ENCODE measurements at places on chromosomes 6 and 20. TPM values are rescaled to one million over a fixed set of nuclear protein-coding genes. Genes with fewer than 3 reads are reported as not detected.
A peak's percentile ranks its signal among the peaks of the same experiment; 100 is the strongest.

The UNC93A gene
- total RNA-seq: not detected

The FAM50B gene
- 8.6 TPM for total RNA-seq

The CAGE1 gene
- total RNA-seq: 0.18 TPM

The NKAPL gene
- total RNA-seq: not detected

DNA sequence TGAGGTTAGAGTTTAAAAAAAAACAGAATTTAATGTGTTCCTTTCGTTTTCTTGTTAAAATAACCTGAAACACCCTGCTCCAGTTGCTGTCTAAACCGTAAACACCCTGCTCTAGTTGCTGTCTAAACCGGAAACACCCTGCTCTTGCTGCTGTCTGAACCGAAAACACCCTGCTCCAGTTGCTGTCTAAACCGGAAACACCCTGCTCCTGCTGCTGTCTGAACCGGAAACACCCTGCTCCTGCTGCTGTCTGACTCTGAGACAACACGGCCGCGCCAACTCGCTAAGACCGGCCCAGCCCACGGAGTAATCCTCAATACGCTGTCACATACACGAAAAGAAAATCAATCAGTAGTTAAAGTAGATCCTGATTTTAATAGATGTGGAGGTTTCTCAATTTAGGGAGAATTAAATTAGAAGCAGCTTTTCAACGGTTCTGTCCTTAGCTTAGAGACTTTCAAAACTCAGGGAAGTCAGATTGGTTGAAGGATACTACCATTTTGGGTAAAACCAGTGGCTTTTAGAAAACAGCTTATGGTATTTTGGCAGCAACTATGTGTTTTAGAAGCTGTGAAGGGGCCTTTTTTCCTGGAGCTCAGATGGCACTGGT is 98.3 kb downstream of the RAMACL start:
- peaks cover 19% of the 10 kb centered on the region for H3K4me1 ChIP-seq
- DNase-seq: peak; percentile 85
- peak overlapping the region; percentile 60 for H3K4me3 ChIP-seq
- peaks cover 22% of the 10 kb centered on the region for H3K36me3 ChIP-seq
- peak overlapping the region; percentile 93 for H3K27ac ChIP-seq

DNA sequence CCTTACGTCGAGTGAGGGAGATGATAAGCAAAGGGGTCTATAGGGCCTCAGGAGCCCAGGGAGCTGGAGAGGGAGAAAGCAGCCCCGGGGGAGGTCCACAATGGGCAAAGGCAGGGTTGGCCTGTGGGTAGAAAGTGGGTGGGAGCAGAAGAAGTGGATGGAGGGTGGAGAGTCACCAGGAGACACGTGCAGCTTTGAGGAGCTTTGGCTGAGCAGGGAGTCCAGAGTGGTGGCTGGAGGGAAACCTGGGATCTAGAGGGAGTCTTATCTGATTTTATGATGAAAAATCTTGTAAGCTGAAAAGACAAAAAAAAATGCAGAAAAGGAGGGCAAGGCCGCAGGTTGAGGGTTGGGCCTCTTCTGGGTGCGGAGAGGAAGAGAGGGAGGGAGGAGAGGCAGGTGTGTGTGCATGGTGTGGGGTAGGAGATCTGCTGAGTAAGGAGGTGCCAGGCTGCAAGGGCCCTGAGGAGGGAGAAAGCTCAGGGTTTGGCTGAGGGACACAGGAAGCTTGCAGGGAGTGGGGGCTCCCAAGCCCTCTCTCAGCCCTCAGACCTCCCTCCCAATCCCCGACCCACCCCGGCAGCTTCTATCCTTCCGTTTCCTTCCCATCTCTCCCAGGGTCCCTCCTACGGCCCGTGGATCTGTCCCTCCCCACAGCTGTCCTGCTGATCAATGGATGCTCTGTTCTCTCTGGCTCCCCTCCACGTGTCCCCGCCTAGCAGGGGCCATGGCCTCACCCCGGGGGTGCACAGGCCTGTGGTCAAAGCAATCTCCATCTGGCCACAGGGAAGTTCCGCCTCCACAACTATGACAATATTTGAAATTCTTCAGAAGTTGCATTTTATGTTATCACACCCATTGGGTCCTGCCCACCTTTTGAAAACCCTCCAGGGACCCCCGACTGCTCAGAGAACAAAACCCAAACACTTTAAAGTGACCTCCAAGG is 17.1 kb upstream of the BPI start:
- no peaks in the 10 kb centered on the region for H3K36me3 ChIP-seq
- no peak overlapping the region for H3K4me3 ChIP-seq
- H3K4me1 ChIP-seq: no peaks in the 10 kb centered on the region
- peaks cover 25% of the 10 kb centered on the region for H3K27me3 ChIP-seq
- DNase-seq: no peak
- H3K27ac ChIP-seq: no peak overlapping the region

GRCh38 chr6:41597246-41598000 is 40.8 kb upstream of the MDFI start:
- H3K4me3 ChIP-seq: no peak overlapping the region
- no peaks in the 10 kb centered on the region for H3K4me1 ChIP-seq
- H3K27ac ChIP-seq: no peak overlapping the region

- H3K27ac ChIP-seq: no peak overlapping the region
- no peaks in the 10 kb centered on the region for H3K4me1 ChIP-seq
- no peak for DNase-seq
These were observed 113.3 kb upstream of the SAMD5 start for GRCh38 chr6:147395158-147395557.

DNA sequence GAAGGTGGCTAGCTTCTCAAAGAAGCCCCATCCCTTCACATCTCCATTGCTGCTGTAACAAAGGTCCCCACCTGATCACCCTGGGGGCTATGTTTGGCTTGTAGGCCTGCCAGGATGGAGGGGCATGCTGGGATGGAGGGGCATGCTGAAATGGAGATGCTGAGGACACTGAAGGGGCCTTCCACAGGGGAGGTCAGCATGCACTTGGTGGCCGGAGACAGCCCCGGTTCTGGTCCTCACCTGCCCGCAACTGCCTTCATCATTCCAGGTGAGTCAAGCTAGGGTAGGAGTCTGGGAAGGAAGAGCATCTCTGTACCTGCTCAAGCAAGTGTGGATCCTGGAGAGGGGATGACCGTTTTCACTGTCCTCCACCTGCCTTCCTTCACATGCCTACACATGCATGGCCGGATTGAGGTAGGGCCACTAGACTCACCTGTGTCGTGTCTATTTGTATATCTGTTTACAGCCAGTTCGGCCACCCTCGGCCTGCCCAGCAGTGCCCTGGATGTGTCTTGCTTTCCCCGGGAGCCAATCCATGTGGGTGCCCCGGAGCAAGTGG is 6.0 kb downstream of the L3MBTL1 start:
- H3K36me3 ChIP-seq: no peaks in the 10 kb centered on the region
- H3K27me3 ChIP-seq: peaks cover 11% of the 10 kb centered on the region
- H3K4me3 ChIP-seq: peak overlapping the region; percentile 86
- H3K27ac ChIP-seq: peak overlapping the region; percentile 45

GRCh38 chr20:61705386-61706258 is 360.1 kb downstream of the TAF4 start:
- DNase-seq: no peak
- H3K27me3 ChIP-seq: no peaks in the 10 kb centered on the region
- no peak overlapping the region for H3K27ac ChIP-seq
- H3K4me3 ChIP-seq: no peak overlapping the region

DNA sequence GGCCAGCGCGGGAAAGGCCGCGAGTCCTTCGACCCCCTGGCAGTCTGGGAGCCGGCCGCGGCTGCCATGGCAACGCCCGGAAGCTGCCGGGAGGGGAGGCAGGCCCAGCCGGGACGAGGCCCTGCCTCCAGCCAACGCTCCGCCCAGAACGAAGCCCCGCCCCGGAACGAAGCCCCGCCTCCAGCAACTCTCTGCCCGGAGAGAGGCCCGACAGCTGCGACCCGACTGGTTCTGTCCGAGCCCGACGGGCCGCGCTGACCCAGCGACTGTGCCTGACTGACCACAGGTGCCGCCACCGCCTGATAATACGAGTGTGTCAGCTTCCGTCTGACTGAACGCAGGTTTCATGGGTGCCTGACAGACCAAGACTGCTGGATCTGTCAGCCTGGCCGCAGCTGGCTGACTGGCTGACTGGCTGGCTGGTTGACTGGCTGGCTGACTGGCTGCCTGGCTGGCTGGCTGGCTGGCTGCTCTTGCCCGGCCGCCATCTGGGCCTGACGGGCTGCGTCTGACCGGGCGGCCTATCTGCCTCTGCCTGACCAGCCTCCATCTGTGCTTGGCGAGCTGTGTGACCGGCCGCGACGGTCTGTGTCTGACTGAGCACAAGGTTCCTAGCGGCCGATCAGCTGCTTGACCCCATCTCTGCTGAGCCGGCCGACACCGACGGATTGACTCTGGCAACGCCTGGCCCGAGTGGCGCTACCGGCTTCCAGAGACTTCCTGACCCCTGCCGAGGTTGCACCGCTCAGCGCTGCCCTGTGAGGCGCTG is 89.7 kb upstream of the EPB41L1 start:
- H3K27me3 ChIP-seq: peaks cover 12% of the 10 kb centered on the region
- peak; percentile 93 for DNase-seq
- H3K27ac ChIP-seq: peak overlapping the region; percentile 55
- no peaks in the 10 kb centered on the region for H3K36me3 ChIP-seq

- H3K4me1 ChIP-seq: peaks cover 27% of the 10 kb centered on the region
- no peak overlapping the region for H3K4me3 ChIP-seq
- peaks cover 16% of the 10 kb centered on the region for H3K36me3 ChIP-seq
These were observed 53.4 kb downstream of the SLX4IP start for GRCh38 chr20:10488534-10488933.

All from activated CD8-positive, alpha-beta T cell treated with anti-CD3 and anti-CD28 coated beads, Interleukin-2, amount 10 ng/mL, durations not matched to agents 7 days and 5 days (primary cell).